ENCODE measurements at places on chromosomes 3 and 15.
A peak's percentile ranks its signal among the peaks of the same experiment; 100 is the strongest.

- DNase-seq, result no peak
Observed at GRCh38 chr15:76057332-76058000, 2.3 kb upstream of the TMEM266 start.

DNA sequence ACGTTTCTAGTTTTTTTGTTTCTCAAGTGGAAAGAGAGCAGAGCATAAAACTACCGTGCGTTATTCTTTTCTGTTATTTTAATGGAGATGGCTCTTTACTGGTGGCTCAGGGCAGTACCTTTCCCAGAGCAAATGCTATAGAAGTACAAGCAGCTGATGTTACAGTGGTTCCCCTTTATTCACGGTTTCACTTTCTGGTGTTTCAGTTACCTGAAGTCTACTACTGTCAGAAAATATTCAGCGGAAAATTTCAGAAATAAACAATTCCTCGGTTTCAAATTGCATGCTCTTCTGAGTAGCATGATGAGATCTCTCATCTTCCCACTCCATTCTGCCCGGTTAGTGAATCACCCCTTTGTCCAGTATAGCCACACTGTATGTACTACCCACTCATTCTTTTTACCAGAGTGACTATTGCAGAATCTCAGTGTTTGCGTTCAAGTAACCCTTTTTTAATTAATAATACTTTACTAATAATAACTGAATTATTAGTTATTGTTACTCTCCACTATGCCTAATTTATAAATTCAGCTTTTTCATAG, 597.5 kb upstream of the ROBO2 start:
- DNase-seq, result no peak

DNA sequence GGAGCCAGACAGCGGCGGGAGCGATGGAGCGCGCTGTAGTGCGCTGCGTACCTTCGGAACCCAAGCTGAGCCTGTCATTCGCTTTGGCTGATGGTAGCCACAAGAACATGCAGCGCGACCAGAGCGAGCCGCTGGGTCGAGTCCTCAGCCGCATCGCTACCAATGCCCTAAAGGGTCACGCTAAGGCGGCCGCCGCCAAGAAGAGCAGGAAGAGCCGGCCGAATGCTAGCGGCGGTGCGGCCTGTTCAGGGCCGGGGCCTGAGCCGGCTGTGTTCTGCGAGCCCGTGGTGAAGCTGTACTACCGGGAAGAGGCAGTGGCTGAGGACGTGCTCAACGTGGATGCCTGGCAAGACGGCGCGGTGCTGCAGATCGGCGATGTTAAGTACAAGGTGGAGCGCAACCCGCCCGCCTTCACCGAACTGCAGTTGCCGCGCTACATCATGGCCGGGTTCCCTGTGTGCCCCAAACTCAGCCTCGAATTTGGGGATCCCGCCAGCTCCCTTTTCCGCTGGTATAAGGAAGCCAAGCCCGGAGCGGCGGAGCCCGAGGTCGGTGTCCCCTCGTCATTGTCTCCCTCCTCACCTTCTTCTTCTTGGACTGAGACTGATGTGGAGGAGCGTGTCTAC, 498 bp downstream of the PDE12 start:
- peak; percentile 5 for DNase-seq

- DNase-seq, result no peak
Observed at GRCh38 chr3:25476639-25477038, 48.6 kb downstream of the RARB start.

GRCh38 chr3:194007592-194008337, 128.2 kb upstream of the HES1 start:
- DNase-seq, result no peak

DNA sequence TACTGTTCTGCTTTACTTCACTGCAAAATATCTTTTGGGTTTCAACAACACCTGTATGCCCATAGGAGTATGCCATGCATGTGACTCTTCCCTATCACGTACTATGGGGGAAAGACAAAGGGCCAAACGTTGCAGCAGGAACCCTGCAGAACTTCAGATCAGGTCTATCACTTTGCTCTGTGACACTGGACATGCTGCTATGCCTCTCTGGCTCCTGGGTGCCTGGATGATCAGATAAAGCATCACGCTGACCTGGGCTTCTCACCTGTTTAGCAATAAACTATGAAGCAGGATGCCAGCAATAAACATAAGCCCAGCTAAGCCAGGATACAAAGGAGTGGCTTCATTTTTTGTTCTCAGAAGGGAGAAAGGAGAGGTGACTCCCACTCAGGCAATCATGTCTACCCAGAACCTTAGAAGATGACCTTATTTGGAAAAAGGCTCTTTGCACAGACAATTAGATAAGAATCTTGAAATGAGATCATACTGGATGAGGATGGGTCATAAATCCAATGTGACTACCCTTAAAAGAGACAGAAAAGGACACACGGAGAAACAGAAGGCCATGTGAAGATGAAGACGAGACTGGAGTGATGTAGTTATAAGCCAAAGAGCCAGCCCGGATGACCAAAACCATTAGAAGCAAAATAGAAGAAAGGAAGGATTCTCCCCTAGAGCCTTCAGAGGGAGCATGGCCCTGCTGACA, 19.3 kb downstream of the POMGNT2 start:
- no peak for DNase-seq

- DNase-seq, result no peak
Observed at GRCh38 chr15:73389971-73390544, 21.3 kb upstream of the HCN4 start.

GRCh38 chr3:126456766-126457388, 18.8 kb downstream of the ZXDC start:
- DNase-seq, result no peak

DNA sequence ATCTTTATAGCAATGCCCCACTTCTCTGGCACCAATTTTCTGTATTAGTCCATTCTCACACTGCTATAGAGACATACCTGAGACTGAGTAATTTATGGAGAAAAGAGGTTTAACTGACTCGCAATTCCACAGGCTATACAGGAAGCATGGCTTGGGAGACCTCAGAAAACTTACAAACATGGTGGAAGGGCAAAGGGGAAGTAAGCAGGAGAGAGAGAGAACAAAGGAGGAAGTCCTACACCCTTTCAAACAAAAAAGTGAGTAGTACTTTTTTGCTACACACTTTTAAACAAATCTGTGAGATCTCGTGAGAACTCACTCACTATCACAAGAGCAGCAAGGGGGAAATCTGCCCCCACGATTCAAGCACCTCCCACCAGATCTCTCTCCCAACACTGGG, 67.8 kb upstream of the ZBED2 start:
- DNase-seq, result no peak

DNA sequence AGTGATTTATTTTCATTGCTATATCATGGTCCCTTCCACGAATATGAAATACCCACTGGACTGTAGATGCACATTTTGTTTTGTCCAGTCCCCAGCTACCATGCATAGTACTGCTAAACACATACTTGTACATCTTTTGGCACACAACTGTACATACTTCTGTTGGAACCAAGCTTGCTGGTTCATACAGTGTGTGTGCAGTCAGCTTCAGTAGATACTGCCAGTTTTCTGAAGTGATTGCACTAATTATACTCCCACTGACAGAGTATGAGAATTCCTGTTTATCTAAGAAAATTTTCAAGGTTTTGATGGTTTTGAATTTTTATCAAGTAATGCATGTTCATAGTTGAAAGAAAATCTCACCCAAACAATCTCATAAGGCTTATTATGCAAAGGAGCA, 100.7 kb upstream of the LMCD1 start:
- DNase-seq, result no peak

- DNase-seq, result no peak
Observed at GRCh38 chr3:43496740-43497375, 125.0 kb downstream of the ANO10 start.

- DNase-seq, result no peak
Observed at GRCh38 chr3:23072693-23073092, 130.4 kb upstream of the UBE2E2 start.

DNA sequence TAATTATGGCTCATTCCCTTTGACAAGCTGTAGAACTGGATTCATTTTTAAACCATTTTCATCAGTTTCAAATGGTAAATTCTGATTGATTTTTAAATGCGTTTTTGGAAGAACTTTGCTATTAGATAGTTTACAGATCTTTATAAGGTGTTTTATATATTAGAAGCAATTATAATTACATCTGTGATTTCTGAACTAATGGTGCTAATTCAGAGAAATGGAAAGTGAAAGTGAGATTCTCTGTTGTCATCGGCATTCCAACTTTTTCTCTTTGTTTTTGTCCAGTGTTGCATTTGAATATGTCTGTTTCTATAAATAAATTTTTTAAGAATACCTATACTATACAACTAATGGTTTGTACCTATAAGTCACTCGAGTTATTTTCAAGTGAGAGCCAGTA, 62.7 kb downstream of the PXYLP1 start:
- DNase-seq, result no peak

- no peak for DNase-seq
Observed at GRCh38 chr15:77748078-77749064, 115.7 kb upstream of the LINGO1 start.

DNA sequence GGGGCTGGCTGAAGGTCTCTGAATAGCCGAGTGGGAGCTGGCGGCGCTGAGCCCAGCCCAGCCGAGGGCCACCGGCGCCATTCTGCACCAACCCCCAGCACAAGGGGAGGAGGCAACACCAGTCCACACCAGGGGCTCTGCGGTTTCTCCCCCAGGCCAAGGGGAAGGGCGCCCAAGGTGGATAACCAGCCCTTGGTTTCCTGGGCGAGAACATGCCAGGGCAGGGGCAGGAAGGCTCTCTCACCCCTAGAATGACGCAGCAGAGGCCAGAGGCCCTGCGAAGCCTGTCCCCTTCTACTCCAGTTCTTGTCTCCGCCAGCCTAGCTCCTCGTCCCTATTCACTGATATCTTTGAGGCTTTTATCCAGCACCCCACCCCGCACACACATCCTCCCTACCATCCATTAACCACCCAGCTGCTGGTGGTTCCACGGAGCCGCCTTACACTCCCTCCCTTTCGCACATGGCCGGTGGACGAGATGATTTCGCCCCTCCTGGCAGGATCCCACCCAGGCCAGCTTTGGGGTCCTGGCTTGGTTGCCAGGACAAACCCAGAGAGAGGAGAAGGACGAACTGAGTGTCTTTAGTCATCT, 1.3 kb downstream of the RBPMS2 start:
- DNase-seq, result no peak

GRCh38 chr15:97652700-97653167, 307.8 kb upstream of the ARRDC4 start:
- DNase-seq, result no peak

DNA sequence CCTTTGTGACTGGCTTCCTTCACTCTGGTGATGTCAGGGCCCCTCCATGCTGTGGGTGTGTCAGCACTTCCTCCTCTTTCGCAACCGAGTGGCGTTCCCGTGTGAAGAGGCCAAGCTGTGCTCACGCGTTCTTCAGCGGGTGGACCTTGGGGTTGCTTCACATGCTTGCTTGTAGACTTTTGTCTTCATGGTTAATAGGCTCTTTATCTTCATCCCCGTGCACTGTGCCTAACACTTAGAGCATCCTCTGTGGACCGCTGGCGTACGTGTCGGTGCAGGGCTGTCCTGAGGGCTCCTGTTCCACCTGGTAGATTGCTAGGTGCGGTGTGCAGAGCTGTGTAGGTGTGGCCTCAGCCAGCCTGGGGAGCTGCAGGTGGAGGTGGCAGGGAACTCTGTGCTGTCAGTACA, 182.3 kb downstream of the OR4M2 start:
- peak; percentile 42 for DNase-seq

- no peak for DNase-seq
Observed at GRCh38 chr15:70602834-70603560, 160.4 kb downstream of the UACA start.

- DNase-seq, result no peak
Observed at GRCh38 chr3:197682713-197683112, 54.0 kb downstream of the RUBCN start.
